Tracheal epithelial cell (primary cell): ENCODE measurements at places on chromosomes 7 and 10. TPM values are rescaled to one million over a fixed set of nuclear protein-coding genes. Genes with fewer than 3 reads are reported as not detected.

PLAC9 gene
- total RNA-seq = not detected in 2 replicates

SLC16A9 gene
- 2.7 and 3.2 TPM in 2 replicates for total RNA-seq

SLC26A3 gene
- not detected in 2 replicates for total RNA-seq

OR6V1 gene
- not detected in 2 replicates for total RNA-seq

NEUROG3 gene
- total RNA-seq = not detected in 2 replicates

AOC1 gene
- 0.96 TPM in 1 of 2 replicates, not detected in the other for total RNA-seq

ABCA13 gene
- 0.24 and 1.5 TPM in 2 replicates for total RNA-seq

MGAM2 gene
- not detected in 2 replicates for total RNA-seq

CALY gene
- total RNA-seq = not detected in 2 replicates

P4HA1 gene
- 168 and 254 TPM in 2 replicates for total RNA-seq

ATOH7 gene
- total RNA-seq = not detected in 2 replicates
